ENCODE measurements at places on chromosomes 5 and 9.

DNA sequence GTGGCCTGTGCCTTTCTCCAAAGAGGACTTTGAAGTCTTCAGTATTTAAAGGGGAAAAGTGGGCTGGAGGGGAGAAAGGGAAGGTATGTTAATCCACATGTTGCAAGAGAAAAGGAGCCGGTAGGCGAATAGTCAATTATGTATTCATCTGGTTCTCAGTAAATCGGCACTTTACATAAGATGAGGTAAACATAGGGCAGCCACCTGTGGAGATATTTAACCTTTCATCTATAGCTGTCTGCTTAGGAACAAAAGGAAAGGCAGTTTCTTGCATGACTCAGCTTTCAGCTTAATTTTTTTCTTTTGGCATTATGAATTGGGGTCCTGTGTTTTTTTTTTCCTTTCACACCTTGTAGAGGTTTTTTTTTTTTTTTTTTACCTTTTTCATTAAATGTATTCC lies 42.2 kb downstream of the FGD3 start:
- no peak for DNase-seq

DNA sequence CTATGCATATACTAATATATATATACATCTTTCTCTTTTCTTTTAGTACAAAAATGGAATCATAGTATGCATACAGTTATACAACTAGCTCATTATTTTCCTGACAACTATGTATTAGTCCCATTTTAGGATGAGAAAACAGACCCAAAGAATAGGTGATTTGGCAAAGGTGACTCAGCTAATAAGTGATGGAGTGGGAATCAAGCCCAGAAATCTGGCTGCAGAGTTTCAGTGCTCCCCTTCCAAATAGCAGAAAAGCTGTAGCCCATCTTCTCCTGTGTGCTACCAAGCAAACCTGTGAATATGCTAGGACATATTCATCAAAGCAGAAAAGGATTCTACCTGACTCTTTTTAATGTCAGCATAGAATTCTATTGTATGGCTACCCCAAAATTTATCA lies 114.7 kb downstream of the ARL15 start:
- DNase-seq, result no peak

GRCh38 chr5:58088941-58089340 lies 370.9 kb downstream of the PLK2 start:
- DNase-seq, result no peak

DNA sequence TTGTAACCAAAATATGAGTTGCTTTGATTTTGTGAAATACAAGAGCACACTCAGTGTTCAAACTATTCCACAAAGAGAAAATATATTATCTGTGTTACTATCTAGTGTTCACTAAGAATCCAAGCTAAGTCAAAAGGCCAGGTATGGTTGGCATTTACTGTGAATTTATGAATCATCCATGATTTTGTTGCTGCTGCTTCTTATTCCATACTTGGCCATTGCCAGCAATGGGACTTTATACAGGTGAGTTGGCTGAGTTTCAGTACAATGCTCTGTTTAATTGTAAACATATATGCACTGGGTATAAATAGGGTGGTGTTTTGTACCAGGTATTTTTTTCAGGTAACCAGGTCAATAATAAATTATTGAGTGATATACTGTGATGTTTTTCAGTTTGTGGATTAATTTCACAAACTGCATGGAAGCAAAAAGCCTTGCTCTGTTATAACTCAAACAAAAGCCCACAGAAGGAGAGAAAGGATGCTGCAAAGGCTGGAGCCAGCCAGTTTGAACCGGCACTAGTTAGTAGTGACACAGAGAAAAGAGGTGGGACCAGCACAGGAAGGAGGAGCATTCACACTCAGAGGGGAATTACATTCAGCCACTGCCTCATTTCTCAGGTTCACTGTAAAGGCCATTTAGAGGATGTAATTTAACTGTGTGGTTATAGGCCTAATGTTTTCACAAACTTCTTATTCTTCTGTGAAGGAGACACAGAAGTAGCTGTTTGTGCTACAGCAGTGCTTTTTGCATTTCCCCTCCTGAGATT lies 381.8 kb downstream of the ADGRV1 start:
- no peak for DNase-seq

DNA sequence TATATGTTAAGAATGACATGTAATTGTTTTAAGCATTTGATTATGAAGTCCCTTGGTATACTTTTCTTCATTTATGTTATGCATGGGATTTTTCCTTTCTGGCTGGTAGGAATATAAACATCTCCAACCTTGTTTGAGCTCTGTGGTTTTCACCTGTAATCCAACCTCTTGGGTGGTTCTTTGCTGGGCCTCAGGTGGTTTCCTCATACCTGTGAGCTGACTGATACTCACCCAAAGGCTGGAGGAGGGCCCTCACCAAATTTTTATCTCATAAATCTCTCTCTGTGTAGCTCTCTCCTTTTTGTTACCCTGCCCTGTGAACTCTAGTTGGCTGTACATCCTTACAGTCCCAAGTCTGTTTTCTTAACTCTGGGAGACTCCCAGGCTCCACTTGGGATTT lies 39.8 kb upstream of the C6 start:
- DNase-seq, result no peak

- no peak for DNase-seq
Measured at GRCh38 chr5:55935371-55935770, 59.4 kb downstream of the IL6ST start.

DNA sequence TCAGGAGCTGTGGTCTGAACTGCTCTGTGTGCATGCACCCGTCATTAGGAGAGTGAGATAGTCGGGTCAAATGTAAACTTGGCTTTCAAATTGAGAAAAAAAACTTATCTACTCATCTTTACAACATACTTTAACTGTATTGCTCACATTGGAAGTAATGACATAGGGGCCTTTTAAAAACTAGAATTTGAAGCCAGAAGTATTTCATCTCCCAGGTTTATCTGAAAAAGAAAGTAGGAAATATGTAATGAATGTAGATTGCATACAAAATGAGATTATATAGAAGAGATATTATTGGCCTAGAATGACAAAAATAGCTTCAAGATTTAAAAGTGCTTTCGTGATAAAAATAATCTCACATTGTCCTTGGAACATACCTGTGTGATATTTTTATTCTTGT lies 24.3 kb downstream of the RGS7BP start:
- no peak for DNase-seq

GRCh38 chr9:116032683-116033440 lies 120.7 kb upstream of the PAPPA start:
- DNase-seq, result no peak

GRCh38 chr9:37818849-37819248 lies 18.3 kb downstream of the DCAF10 start:
- no peak for DNase-seq

DNA sequence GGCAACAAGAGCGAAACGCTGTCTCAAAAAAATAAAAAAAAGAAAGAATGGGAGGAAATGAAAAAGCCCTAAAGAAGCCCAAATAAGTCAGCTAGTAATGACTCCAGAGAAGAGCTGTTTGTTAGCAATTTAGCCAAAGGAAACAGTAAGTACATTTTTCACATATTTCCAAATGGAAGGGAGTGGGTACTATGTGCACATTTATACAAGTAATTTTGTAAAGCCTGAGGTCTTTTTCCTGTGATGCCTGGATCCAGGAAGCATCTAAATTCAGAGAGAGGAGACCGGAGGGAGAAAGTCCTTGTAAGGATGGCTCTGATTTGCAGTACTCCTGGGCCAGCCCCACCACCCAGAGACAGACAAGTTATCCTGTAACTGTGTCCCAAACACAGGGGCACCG lies 14.7 kb downstream of the FBP1 start:
- DNase-seq, result no peak

- no peak for DNase-seq
Measured at GRCh38 chr5:109996246-109996645, 306.5 kb downstream of the MAN2A1 start.

- no peak for DNase-seq
Measured at GRCh38 chr5:135186662-135187522, 152.9 kb upstream of the PITX1 start.

DNA sequence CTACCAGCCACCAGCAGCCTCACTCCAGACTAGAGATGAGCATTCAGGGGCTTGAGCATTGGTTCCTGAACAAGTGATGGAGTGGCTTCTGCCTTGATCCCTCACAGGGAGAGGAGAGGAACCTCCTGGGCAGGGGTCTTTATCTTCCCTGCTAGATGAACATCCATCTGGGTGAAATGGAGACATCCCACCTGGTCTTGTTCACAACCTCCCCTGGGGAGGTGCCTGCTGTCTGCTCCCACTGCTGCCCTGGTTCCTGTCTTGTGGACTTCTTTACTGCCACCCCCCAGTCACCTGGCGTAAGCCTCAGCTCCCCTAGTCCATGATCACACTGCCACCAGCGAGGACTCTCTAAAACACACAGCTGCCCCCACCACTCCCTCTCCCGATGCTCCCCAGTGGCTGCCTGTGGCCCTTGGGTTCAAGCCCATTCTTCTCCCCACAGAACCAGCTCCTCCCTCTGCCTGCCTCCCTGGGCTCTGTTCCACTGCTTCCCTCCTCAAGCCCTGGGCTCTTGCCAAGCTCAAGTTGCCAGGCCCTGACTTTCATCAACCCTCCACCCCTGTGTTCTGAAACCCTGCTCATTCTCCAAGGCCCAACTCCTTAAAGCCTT lies 51.5 kb downstream of the COL15A1 start:
- DNase-seq, result peak; percentile 48

DNA sequence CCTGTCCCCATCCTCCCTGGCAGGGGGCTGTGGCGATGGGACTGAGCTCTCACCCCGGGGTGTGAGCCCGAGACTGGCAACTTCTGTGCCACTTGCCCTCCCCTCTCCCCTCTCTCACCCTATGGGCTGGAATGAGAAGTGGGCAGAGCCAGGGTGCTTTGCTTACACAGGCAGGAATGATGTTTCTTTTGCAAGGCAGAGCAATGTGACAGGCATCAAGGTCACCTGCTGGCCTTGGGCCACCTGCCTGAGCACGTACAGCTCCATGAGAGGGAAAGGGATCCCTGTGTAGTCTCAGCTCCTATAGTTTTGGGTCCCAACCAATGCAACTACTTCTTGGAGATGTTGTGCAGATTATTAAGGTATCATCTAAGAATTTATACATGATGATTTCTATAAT lies 252.8 kb upstream of the DAP start:
- no peak for DNase-seq

DNA sequence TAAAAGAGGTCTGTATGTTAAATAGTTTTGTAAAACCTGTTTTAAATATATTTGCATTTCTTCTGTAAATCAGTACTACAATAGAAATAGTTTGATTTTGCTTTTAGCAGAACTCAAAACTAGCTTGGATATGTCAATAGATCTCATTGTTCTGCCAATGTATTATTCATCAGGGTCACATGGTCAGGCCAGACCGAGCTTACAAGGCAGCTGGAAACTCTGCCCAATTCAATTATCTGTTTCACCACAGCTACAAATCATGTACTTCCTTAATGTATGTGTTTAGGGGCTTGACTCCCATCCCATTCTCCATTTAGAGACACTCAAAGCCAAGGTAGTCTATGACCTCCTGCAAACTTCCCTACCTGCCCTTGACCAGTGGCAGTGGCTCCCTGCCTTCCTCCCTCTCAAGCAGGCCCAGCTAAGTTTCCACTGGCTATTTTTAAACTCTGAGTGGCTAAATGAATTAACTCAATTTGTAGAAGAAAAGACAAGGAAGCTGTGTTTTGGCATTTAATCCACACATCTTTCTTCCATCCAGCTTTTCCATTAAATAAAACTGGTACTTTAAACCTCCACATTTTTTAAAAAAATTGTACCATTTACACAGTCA lies 46.4 kb upstream of the SELENOP start:
- DNase-seq, result no peak

DNA sequence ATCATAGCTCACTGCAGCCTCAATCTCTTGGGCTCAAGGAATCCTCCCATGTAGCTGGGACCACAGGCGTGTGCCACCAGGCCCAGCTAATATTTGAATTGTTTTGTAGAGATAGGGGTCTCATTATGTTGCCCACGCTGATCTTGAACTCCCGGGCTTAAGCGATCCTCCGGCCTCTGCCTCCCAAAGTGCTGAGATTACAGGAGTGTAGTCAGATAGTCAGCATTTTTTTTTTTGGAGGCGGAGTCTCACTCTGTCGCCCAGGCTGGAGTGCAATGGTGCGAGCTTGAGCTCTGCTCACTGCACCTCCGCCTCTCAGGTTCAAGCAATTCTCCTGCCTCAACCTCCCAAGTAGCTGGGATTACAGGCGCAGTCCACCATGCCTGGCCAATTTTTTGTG lies 1.6 kb upstream of the SAR1B start:
- DNase-seq, result no peak

DNA sequence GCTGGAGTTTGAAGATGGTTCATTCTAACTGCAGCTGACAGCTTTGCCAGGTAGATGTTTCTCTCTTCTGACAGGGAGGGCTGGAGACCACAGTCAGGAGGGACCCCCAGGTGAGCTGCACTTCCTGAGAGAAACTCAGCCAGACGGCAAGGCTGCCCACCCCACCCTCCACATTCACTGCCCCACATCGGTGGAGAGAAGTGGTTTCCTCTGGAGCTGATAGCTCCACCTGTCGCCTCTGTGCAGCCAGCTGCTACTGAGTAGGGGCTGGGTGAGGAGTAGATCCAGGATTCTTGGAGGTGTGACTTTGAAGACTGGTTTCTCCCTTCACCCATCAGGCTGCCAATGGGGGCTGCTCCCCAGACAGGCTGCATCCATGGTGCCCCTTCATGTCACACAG lies 175.0 kb downstream of the CARTPT start:
- DNase-seq, result no peak

- DNase-seq, result peak; percentile 24
Measured at GRCh38 chr9:33476503-33476902, 2.8 kb upstream of the NOL6 start.

- no peak for DNase-seq
Measured at GRCh38 chr9:16653491-16654399, 216.7 kb downstream of the BNC2 start.

GRCh38 chr9:136372561-136373299 lies 739 bp downstream of the CARD9 start:
- DNase-seq, result no peak

DNA sequence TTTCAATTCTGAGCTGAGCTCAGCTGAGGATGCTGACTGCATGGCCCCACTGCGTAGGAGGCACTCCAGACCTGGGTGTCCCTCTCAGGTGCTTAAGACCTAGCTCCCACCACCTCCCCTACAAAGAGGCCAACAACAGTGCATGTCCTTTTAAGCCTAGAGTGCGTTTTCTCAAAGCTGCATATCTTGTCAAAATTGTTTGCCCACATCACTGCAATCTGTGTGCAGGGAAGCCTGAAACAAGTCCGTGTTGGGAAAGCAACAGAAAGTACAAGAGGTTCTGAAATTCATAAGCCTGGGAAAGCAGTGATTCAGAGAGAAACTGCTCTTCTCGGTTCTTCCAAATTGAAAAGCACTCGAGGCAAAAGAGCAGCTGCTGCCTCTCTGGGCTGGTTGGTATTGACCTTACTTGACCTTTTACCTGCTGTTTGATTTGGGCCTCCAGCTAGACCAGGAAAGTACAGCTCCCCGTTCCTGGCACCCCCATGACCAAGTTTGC lies 238.4 kb downstream of the NR2F1-AS1 start:
- no peak for DNase-seq

- no peak for DNase-seq
Measured at GRCh38 chr5:95887977-95888376, 65.5 kb upstream of the GLRX start.
